ENCODE measurements at places on chromosomes 1 and 21.

- DNase-seq = no peak
These were observed 427.2 kb upstream of the VAMP3 start for GRCh38 chr1:7343882-7344281.

GRCh38 chr1:86841116-86841515 lies 72.8 kb downstream of the SELENOF start:
- DNase-seq = no peak

DNA sequence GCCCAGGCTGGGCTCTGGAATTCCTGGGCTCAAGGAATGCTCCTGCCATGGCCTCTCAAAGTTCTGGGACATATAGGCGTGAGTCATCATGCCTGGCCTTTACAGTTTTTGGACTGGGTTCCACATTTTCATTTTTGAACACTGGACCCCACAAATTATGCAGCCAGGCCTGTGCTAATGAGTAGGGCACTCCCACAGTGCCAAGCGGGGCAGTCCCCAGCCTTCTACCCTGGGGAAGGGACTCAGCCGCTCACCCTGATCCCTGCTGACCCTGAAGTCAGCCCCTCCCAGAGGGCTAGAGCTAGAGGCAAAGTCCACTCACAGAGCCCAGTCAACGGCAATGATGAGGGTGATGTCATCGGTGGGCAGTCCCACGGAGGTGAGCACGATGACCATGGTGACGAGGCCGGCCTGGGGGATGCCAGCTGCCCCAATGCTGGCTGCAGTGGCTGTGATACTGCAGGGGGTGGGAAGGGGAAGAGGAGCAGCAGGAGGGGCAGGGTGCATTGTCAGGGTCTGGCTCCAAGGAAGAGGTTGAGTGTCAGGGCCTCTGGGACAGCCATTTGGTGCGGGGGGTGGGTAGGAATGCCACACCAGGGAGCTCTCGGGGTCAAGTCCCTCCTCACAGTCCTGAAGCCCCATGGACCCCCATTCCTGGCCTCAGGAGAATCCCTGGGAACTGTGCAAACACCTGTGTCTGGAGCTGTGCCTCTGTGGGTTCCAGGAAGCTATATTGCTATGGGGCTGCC lies 27.6 kb downstream of the PODN start:
- no peak for DNase-seq

DNA sequence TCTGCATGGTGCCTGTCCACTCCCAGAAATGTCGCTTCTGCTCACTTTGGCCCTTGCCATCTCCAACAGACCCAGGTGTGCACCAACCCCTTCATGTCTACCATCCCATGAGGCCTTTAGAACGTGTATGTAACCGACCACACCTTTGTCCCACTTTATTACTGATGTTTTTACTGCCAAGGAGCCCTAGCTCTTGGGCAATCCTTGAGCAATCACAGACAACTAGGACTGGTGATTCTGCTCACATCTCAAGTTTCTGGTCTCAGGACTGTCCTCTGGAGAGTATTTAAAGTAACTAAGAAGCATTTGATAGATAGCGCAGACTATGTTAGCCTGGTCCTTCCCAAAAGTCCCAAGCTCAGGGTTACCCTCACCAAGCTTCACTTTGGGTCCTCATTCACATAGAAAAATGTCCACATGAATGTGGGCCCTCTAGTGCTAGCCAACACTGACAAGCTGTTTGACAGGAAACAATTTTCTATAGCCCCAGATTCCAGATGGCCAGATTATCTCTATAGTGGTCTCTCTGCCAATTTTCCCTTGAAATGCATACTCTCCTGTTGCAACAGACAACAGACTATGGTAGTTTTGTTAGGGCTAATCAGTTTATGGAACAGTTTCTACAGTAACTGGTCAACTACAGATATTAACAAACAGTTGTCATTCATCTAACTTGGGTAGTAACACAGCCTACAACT lies 6.9 kb upstream of the TMEM81 start:
- DNase-seq = no peak

- DNase-seq = no peak
These were observed 7.5 kb upstream of the RAB3B start for GRCh38 chr1:51997974-51998382.

DNA sequence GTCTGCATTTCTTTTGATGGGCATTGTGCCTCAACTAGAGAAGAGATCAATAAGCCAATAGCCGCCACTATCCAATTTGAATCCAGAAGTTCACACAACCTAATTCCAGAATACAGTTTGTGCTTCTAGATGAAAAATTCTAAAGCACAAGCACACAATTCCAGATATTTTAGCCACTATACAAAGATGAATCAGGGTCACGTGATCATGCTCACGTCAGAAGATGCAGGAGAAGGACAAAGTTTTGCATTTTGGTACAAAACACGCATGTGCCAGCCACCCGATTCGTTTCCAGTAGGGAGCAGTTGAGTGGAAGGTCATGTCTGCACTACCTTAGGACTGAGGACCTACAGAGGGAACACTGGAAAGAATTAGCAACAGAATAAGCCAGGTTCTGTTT lies 3.6 kb downstream of the KCNJ15 start:
- DNase-seq = no peak

- peak; percentile 70 for DNase-seq
These were observed 46.5 kb upstream of the COA6 start for GRCh38 chr1:234326497-234327366.

- no peak for DNase-seq
These were observed 74.1 kb downstream of the OLFML2B start for GRCh38 chr1:161949548-161949947.

GRCh38 chr1:186722711-186723309 lies 42.6 kb upstream of the PTGS2 start:
- no peak for DNase-seq

GRCh38 chr1:28157894-28158293 lies 18.6 kb downstream of the PTAFR start:
- DNase-seq = no peak

DNA sequence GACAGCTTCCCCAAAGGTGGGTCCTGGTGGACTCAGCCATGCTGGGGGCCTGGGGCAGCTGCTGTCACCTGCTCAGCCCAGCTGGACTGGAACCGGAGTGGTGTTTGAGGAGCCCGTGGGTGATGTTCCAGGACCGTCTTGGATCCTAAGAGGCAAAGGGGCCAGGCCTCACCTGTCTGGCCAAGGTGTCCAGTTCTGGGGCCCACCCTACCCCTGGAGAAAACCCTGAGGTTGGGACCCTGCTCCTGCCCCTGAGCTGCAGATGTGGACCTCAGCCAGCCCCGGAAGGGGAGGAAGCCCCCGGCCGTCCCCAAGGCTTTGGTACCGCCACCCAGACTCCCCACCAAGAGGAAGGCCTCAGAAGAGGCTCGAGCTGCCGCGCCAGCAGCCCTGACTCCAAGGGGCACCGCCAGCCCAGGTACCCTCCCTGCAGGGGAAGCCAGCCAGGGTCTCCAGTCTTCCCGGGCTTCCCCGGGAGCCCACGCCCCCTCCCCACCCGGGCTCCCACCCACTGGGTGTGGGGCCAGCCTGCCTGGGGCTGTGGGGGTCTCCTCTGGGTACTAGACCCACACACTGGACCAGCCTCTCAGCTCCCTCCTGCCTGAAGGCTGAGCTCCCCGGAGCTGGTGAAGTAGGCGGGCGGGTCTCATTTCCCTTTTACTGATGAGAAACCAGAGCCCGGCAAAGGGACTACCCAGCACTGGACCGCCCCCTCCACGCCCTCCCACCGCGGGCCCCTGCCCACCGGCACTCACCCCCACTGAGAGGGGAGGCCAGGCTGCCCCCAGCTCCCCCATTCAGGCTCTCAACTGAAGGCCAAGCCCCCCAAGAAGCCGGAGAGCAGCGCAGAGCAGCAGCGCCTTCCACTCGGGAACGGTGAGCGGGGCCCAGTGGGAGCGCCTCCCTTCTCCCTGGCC lies 1.3 kb downstream of the AIRE start:
- no peak for DNase-seq
